ENCODE measurements at places on chromosomes 16 and 17.
A peak's percentile ranks its signal among the peaks of the same experiment; 100 is the strongest.

DNA sequence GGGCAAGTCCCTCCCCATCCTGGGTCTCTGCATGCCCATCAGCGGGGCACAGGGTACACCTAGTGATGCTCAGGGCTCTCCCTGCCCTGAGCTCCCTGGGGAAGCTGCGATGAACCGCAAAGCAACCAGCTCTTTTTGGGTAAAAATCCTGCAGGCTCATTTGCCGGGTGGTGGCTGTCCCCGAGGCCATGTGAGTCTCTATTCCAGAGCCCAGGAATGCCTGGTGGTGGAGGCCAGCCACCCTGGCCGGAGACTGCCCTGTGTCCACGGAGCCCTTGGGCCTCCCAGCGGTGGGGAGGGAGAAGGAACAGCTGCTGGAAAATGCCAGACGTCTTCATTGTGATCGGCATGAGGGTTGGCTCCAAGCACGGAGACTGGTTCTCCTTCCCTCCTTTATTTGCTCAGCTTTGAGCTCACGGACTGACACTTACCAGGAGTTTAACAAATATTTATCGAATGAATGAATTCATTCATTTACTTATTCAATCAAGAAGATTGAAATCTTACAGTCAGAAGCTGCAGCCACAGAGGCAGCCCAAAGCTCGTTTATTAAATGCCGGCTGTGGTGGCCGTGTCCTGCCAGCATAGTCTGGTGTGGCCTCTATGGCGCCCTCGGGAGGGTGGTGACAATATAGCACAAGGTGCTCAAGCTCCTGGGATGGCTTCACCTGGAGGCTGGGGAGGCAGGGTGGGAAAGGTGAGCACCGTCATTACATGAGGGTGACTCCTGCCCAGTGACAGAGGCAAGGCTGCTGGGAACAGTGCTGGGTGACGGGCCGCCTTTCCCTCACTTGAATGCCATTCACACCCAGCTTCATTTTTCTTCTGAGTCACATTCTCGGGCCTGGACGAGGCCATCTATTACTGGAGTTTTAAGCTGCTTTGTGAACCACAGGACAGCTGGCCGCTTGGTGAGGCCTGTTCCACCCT, 31.1 kb upstream of the JPH3 start:
- DNase-seq = no peak

- no peak for DNase-seq
Measured at GRCh38 chr17:6539871-6540270, 16.5 kb downstream of the PITPNM3 start.

- no peak for DNase-seq
Measured at GRCh38 chr16:56961386-56961785, 364 bp upstream of the CETP start.

DNA sequence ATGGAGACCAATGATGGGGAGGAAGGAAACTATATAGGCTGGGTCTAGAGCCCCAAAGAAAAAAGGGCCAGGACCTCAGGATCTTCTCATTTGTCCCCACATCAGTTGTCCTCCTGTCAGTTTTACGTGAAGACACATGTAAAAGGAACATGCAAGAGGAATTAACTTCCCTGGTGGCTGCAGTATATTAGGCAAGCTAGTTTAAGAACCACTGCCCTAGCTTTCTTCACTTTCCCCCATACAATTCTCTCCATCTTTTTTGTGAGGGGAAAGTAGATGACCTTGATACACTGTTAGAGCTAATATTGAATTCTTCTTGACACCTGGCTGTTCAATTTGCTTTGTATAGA, 2.3 kb downstream of the MAP3K3 start:
- DNase-seq = no peak

DNA sequence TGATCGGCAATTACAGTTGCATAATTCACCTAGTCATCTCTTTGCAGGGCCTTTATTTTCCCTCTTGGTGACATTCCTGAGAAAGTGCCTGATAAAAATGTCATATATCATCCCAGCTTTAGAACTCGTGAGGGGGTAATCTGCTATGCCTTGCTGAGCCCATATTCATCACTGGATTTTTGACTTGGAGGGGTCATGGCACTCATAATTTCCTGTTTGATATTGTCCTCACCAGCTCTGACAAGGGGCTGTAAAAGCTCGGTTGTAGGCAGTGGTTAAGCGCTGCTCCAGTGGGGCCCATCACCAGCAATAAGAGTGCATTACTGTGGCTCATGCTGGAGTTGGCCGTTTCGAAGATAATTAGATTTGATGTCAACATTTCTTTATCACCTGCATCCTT, 227.3 kb downstream of the IRX3 start:
- no peak for DNase-seq

GRCh38 chr16:58425756-58426494, 33.7 kb downstream of the GINS3 start:
- no peak for DNase-seq

GRCh38 chr16:69691980-69692911, 34.1 kb downstream of the NQO1 start:
- DNase-seq = no peak

DNA sequence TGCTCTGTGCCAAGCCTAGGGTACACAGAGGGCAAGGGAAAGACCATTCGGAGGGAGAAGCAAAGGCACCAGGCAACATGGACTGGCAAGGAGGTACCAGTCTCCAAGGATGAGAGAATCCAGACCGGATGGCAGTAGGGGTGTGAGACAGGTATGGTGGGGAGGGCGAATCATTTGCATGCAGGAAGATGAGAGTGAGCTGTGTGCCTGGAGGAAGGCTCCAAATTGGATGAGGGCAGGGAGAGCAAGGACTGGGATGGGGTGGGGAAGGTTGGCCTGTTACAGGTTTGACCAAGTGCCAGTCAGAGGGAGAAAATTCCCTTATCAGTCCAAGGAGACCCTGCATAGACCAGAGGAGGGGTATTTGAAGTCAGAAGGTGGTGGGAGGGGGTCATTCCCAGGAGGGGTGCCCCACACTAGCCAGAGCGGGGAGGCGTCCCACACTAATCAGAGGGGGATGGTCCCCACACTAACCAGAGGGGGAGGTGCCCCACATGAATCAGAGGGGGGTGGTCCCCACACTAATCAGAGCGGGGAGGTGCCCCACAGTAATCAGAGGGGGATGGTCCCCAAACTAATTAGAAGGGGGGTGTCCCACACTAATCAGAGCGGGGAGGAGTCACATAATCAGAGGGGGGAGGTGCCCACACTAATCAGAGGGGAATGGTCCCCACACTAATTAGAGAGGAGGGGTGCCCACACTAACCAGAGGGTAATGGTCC, 737 bp downstream of the CANT1 start:
- DNase-seq = no peak

- peak; percentile 90 for DNase-seq
Measured at GRCh38 chr17:44221084-44221861, 1.8 kb upstream of the UBTF start.

DNA sequence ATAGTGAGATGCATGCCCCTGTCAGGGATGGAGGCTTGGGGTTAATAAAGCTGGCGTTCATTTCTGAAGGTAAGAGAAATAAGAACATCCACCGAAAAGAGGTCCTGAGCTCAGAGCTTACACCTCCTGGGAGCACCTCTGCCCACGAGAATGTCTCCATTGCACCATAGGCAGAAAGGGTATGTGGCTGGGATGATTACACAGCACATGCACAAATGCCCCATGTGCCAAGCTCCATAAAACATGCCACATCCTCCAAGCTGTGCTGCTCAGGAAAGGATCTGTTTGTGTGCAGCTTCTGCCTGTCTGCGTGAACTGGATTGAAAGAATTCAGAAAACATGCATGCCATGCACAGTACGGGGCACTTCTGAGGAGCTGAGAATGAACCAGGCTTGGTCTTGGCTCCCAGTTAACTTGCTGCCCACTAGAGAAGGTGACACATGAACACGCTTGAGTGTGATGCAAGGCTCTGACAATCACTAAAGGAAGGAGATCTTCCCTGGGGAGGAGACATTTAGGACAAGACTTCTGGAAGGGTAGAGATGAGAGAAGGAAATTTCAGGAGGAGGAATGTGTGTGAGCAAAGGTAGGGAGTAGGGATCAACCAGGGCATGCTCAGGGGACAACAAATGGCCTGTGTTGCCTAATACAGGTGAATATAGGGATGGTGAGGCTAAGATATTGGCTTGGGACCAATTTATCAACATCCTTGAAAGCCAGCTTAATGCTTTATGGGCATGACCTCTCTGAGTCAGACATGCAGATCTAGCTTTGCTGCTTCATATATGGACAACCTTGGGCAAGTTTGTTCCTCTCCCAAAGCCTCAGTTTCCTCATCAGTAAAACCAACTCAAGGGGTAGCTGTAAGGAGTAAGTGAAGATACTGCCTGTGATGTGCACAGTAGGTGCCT, 32.0 kb upstream of the SMPD3 start:
- no peak for DNase-seq

DNA sequence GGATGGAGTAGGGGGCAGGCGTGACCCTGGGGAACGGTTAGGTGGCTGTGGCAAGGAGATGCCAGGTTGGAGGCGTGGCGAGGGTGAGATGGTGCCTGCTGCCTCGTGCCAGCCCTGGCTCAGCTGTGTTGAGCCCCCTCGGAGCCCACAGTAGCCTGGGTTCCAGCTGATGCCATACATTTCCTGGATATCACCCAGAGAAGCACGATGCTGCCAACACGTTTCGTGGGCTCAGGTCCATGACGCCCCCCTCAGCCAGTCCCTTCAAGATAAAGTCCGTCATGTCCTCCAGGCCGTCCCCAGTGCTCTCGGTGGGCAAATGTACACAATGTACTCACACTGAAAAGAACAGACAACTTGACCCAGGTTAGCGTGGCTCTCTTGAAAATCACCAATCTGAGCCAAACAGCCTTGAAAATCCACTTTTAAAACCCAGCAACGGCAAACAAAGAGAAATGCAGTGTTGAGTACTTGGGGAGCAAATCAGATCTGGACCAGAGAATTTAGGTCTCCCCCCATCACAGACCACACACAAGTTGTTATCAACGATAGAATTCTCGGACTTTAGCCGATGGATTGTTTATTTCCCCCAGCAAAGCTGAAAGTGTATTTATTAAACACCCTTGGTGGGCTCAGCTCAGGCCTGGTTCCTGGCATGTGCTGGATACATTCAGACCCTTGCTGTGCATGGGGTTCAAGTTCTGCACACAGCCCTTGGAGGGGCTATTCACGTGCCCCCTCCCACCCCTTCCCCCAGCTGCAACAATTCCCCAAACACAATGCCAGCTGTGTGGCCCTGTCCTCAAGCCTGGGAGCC, 102.8 kb upstream of the PLCG2 start:
- DNase-seq = no peak

- DNase-seq = no peak
Measured at GRCh38 chr17:71203953-71204352, 916.9 kb upstream of the SOX9 start.

DNA sequence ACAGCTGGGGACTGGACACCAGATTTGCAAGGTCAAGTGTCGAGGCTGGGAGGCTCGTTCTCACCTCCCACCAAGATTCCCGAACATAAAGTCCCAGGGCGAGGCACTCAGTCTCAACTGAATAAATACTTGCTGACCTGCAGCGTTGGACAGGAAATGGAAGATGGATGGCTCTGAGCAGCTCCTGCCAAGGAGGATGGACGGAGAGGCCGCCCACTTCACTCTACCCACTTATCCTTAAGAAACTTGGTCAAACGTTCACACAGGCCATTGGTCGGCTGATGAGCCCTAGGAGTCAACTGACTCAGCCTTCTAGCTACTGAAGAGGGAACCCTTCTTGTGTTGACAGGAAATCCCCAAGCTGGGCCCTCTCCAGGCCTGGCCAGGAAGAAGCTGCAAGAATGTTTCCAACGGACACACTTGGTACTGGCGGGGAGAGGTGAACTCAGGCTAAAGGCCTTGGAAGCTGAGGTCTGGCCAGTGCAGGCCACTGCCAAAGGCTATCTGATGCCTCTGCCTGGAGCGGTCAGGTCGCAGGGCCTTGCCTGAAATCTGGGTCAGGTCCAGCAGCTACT, 50.0 kb downstream of the VAC14 start:
- peak; percentile 55 for DNase-seq
